ENCODE measurements at places on chromosomes 4 and X. TPM values are rescaled to one million over a fixed set of nuclear protein-coding genes. Genes with fewer than 3 reads are reported as not detected.

Gene ZCCHC18
- total RNA-seq = 0.52 TPM

Gene DNAAF6
- not detected for total RNA-seq

DNA sequence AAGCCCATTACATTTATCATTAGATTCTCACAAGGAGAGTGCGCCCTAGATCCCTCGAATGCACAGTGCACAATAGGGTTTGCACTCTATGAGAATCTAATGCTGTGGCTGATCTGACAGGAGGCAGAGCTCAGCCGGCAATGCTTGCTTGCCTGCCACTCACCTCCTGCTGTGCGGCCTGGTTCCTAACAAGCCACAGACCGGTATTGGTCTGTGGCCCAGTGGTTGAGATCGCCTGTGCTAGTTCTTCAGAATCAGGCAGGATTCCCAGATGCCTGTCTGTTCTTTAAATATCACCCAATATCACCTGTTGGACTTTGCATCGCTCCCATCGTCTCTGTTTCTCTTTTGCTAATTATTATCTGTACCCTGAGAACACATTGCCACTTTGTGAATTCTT is 14.0 kb downstream of the DSPP start:
- no peaks in the 10 kb centered on the region for H3K4me1 ChIP-seq
- no peak for DNase-seq
- H3K36me3 ChIP-seq = no peaks in the 10 kb centered on the region
- H3K4me3 ChIP-seq = no peak overlapping the region
- no peak overlapping the region for H3K27ac ChIP-seq

DNA sequence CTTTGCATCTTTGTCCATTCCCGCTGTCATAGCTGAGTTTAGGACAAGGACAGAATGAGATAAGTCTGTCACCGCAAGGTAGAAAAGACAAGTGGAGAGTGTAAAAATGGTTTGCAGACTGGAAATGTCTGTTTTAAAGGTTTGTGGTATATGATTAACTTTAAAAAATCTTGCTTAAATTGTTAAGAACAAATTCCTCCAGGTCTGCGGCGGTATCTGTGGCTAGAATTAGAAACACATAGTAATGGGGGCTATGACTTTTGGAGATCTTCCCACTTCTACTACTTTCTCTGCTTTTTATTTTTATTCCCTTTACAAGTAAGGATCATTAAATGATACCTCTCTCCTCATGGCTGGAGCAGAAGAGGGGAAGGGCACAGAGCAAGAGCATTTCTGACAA is 92.2 kb downstream of the MID1IP1 start:
- DNase-seq = no peak
- H3K36me3 ChIP-seq = no peaks in the 10 kb centered on the region
- no peak overlapping the region for H3K27ac ChIP-seq
- H3K27me3 ChIP-seq = no peaks in the 10 kb centered on the region
- no peak overlapping the region for H3K4me3 ChIP-seq

Gene DIPK2B
- not detected for total RNA-seq

DNA sequence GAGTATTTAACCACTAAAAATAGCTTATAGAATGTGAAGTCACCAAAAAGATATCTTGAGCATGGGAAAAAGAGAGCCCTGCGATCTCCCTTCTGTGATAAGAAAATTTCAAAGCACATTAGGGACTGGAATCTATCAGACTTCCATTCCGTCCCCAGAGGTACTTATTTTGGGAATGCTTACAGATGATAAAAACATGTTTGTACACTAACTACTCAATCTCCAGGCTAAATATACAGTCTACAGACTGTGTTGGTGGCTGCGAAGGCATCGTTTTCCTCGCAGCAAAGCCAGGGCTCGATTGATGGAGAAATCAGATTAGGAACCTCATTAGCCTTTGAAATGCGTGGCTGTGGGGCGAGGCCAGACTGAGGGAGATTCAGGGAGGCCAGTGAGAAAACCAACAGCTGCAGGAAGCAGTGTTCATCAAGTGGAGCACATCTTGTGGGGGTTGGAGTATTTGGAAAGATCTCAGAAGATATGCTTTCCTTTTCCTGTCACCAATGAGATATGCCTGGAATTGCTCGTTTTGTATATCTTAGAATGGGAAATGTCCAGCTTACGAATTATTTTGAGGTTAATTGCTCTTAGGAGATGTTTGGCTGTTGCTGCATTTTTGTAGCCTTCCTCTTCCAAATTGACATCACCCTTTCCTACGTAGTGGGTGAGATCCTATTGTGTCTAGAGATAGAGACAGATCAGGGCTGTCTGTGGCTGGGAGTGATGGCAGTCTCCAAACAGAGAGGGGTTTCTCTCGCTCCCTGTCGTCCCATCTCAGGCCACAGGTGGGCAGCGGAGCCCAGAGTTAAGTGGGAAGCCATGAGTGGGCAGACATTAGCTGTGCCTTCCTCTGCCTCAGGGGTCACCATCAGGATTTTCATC is 224.9 kb upstream of the FAT1 start:
- H3K27me3 ChIP-seq = no peaks in the 10 kb centered on the region
- H3K36me3 ChIP-seq = no peaks in the 10 kb centered on the region
- peaks cover 25% of the 10 kb centered on the region for H3K4me1 ChIP-seq

DNA sequence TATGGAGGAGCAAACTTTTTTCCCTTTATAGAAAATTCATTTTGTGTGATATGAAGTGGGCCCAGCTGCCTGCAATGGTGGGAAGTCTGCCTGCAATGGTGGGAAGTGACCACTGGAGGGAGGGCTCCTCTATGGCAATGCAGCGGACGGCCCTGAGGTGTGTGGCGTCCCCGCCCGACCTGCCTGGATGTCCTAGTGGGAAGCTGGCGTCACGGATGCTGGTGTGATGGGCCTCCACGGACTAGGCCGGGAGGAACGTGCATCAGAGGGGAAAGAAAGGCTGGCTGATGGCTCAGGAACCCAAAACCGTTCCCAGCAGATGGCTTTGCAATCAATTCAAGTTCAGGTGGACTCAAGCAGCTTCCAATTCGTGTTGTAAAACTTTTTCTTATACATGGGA is 177.9 kb downstream of the AFAP1 start:
- peak; percentile 18 for DNase-seq
- no peaks in the 10 kb centered on the region for H3K4me1 ChIP-seq
- H3K4me3 ChIP-seq = no peak overlapping the region
- H3K36me3 ChIP-seq = peaks cover 21% of the 10 kb centered on the region
- H3K27me3 ChIP-seq = no peaks in the 10 kb centered on the region

DNA sequence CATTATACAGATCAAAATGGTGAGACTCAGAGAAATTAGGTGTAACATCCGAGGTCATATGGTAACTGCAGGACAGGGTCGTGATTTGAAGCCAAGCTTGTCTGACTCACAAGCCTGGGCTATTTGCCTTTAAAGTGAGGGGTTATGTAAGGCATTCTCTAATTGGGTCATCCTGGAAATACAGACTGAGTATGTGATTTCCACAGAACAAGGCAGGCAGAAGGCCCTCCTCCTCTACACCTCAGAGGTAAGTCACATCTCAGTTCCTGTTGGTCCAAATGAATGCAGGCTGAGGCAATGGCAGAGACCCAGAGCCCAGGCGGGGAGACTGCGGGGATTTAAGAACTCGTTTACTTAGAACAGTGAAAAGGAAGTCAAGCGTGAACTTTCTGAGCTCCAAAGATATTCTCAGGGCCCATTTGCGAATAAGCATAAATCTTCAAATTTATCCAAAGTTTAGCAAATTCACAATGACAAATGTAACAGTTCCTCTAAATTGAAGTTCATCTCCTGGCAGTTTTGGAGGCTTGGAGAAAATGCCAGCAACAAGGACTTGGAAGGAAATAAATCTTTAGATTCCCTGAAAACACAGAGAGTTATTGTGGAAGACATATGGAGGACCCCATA is 153.3 kb downstream of the LDB2 start:
- no peak overlapping the region for H3K27ac ChIP-seq
- H3K27me3 ChIP-seq = no peaks in the 10 kb centered on the region
- no peaks in the 10 kb centered on the region for H3K36me3 ChIP-seq
- no peak overlapping the region for H3K4me3 ChIP-seq
- no peaks in the 10 kb centered on the region for H3K4me1 ChIP-seq
- DNase-seq = no peak

DNA sequence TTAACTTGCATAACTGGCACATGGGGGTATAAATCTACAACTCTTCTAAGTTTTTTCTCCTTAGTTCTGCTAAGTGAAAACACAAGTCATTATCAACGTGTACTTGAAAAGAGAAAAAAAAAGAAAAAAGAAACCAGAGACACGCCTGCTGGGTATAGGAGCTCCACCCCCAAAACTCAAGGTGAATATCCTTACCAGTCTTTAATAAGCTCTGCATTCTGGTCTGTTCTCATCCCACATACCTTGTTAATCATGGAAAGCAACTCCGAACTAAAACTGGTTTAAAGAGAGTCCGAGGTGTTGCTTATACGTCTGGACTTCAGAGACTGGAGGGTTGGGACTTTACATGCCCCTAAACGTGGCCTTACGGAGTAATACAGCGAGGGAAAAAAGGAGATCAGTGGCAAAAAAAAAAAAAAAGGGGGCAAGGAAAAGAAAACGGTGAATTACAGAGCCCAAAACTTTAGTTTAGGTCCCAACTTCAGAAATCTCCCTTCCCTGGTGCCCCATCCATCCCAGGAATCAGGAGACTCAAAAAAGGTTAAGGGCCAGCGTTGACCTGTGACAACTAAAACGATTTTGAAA is 1.0 kb downstream of the PGRMC2 start:
- H3K27ac ChIP-seq = peak overlapping the region; percentile 58
- peaks cover 47% of the 10 kb centered on the region for H3K36me3 ChIP-seq
- no peaks in the 10 kb centered on the region for H3K27me3 ChIP-seq
- no peak for DNase-seq
- H3K4me3 ChIP-seq = peak overlapping the region; percentile 78

Gene ANKRD50
- total RNA-seq = 24.3 TPM

DNA sequence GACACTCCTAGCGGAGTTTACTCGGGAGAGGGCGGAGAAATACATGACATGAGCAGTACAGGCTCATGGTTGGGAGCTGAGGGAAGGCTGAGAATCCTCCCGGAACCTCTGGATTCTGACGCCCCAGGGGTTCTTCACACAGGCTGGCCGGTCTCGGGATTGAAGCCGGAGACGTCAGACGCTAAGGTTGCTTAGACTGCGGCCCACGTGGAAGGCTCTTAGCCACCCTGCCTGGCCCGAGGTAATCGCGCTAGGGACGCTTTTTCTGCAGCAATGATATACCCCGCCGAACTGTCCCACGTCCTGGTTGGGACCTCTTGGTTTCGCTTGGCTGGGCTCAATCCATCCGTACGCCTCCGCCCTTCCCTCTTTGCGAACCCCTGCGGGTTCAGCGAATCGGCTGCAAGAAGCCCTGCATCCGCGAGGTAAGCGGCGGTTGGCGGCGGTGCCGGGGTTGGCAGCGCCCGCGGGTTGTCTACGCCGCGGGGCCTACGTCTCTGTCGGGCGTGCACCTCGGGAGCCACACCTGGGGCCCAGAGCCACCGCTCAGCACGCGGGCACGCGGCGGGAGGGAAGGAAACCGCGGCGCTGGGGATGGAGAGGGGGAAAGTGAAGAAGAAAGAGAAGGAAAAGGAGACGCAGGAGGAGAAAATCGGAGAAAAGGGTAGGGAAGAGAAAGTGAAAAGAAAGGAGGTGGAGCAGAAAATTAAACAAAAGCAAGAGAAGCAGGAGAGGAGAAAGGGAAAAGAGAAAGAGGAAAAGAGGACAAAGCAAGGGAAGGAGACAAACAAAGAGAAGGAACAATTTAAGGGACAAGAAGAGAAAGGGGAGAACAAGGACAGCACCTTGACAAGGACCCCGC is at the start of gene ARL9:
Gene ARL9 (plus strand): TSS at position 523 of the 862 bp plus-strand sequence. CDS start 72 bp downstream, at position 595.
- H3K27ac ChIP-seq = peak within 1 kb of the TSS; percentile 69
- peaks cover 9% of the 10 kb centered on the region for H3K4me1 ChIP-seq

DNA sequence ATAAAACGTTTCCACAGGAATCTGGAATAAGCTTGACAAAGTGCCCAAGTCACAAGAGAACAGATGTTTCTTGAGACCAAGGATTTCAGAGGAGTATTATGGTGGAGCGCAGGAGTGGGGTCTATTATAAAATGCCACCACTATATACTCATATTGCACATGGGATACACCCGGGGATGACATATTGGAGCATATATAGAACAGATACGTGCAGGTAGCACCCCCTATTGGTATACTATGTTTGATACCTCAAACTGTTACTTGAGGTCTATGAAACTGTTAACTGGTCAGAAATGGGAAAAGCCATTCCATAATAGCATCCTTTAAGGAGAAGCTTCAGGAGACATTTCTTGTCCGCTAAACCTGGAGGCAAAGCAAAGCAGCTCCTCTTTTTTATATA is 86.0 kb downstream of the PCYT1B start:
- no peak overlapping the region for H3K27ac ChIP-seq
- peaks cover 21% of the 10 kb centered on the region for H3K27me3 ChIP-seq
- no peak for DNase-seq
- H3K4me1 ChIP-seq = no peaks in the 10 kb centered on the region
- H3K4me3 ChIP-seq = no peak overlapping the region
- no peaks in the 10 kb centered on the region for H3K36me3 ChIP-seq

- no peak overlapping the region for H3K4me3 ChIP-seq
- no peak for DNase-seq
- H3K36me3 ChIP-seq = no peaks in the 10 kb centered on the region
- peaks cover 11% of the 10 kb centered on the region for H3K4me1 ChIP-seq
These were observed 199.3 kb downstream of the TMA16 start for GRCh38 chr4:163693776-163694175.

- H3K4me3 ChIP-seq = no peak overlapping the region
- H3K4me1 ChIP-seq = no peaks in the 10 kb centered on the region
- no peaks in the 10 kb centered on the region for H3K27me3 ChIP-seq
- DNase-seq = no peak
- H3K27ac ChIP-seq = no peak overlapping the region
These were observed 18.0 kb downstream of the PDHA1 start for GRCh38 chrX:19361701-19362100.

- H3K36me3 ChIP-seq = no peaks in the 10 kb centered on the region
- DNase-seq = no peak
- H3K27ac ChIP-seq = no peak overlapping the region
- H3K4me3 ChIP-seq = no peak overlapping the region
- no peaks in the 10 kb centered on the region for H3K27me3 ChIP-seq
- no peaks in the 10 kb centered on the region for H3K4me1 ChIP-seq
These were observed 33.1 kb downstream of the NSUN7 start for GRCh38 chr4:40782876-40783275.

Gene GAB3
- not detected for total RNA-seq

- H3K4me1 ChIP-seq = no peaks in the 10 kb centered on the region
- H3K27ac ChIP-seq = no peak overlapping the region
- H3K36me3 ChIP-seq = no peaks in the 10 kb centered on the region
- DNase-seq = no peak
- no peak overlapping the region for H3K4me3 ChIP-seq
These were observed 529.6 kb upstream of the SPANXN1 start for GRCh38 chrX:144717682-144718081.

- DNase-seq = no peak
- H3K27me3 ChIP-seq = no peaks in the 10 kb centered on the region
- H3K4me1 ChIP-seq = no peaks in the 10 kb centered on the region
- no peak overlapping the region for H3K27ac ChIP-seq
These were observed 16.5 kb downstream of the CXCL1 start for GRCh38 chr4:73885574-73886267.

Gene ZNF141
- 18.1 TPM for total RNA-seq

Gene RAB40A
- 0.68 TPM for total RNA-seq

DNA sequence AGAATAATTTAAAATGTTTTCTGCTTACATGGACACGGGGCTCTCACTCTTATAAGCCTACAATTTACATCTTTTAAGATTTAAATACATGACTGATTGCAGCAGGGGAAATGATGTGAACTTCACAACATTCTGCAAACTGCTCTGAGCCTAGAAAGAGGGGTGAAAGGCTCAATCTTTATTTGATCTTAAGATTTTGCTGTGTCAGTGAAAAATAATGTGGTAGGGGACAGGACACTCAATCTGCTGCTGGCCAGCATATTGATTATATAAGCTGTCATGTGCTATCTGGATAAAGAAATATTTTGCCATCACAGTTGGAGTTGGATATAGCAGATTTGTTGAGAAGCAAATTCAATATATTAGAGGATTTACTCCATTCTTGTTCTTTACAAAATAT is 2210.5 kb downstream of the PCDH7 start:
- H3K36me3 ChIP-seq = no peaks in the 10 kb centered on the region
- no peak overlapping the region for H3K4me3 ChIP-seq
- DNase-seq = no peak
- no peak overlapping the region for H3K27ac ChIP-seq
- no peaks in the 10 kb centered on the region for H3K4me1 ChIP-seq
- H3K27me3 ChIP-seq = no peaks in the 10 kb centered on the region
